ENCODE measurements at places on chromosomes 13 and 19.

DNA sequence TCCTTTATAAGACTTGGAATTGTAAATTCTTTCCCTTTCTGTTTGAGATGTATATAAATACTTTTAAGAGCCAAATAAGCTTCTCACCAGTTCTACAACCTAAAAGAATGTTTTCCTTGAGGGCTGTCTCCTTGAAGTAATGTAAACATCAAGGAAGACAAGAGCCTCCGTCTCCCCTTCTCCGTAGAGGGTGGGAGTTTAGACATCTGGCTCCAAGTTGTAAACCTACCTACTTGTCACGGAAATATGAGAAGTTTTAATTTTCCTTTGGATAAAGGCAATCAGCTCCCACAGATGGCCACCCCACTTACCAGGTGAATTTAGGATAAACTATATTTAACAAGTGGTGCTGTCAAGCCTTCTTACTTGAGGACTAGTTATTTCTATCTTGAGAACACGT is 237.9 kb downstream of the NALCN start:
- no peak for DNase-seq

- no peak for DNase-seq
These were observed 709.8 kb downstream of the UQCRFS1 start for GRCh38 chr19:28502879-28503734.

DNA sequence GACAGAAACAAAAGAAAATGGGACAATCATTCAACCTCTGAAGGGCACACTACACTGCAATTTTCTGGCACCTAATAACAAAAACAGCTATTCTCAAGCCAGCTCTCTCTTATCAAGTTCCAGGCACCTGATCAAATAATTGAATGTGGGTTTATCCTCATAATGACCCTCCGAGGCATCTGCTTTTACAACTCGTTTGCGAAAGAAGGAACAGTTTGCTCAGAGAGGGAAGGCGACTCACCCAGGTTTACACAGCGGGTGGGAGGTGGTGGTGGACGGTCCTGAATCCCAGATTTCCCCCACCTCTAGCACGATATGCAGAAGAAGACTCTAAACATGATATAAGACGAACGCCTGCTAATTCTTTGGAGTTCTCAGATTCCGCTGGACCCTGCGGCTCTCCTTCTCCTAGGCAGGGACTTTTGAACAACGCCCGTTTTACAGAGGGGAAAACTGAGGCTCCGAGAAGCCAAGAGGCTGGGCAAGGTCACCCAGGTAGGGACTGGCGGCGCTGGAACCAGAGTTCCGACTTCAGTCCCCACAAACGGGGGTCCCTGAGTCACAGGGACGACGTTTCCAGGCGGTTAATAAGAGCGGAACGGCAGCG is 641 bp downstream of the SGTA start:
- DNase-seq: no peak

GRCh38 chr19:18393836-18394235 is 3.6 kb downstream of the LRRC25 start:
- DNase-seq: no peak

GRCh38 chr13:26026211-26026610 is 25.6 kb downstream of the SHISA2 start:
- DNase-seq: no peak

DNA sequence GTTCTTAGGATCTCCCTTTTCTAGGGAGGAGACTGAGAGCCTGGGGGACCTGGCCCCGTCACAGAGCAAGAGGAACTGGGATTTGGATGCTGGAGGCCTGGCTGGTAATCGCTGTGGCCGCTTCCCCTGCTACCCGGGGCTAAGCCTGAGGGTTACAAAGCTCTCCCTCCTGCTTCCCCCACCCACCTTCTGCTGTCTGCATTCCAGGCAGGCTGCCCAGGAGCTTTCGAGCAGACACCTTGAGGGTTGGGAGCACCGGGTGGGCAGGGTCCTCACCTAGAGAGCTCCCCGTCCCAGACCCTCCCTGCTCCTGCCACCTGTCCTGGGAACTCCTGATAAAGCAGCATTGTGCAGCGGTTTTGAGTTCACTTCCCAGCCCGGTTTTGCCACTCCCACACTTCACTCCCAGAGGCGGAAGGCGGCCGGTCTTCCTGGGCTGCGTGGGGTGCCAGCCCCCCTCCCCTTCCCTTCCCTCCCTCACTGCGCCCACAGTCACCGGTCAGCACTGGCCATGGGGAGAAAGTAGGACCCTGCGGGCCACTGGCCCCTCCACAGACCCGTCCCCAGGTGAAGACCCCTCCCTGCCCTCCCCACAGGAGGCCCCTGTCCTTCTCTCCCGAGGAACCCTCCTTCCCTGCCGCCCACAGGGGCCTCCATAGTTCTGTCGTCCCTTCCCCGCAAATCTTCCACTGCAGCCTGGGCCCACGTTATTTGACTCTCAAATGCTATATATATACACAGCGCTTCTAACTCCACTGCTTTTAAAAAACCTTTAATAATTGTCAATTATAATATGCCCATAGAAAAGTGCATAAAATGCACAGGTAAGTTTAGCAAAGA is 8.1 kb downstream of the PAK4 start:
- DNase-seq: no peak

- DNase-seq: no peak
These were observed 28.1 kb downstream of the TFDP1 start for GRCh38 chr13:113612607-113613006.

GRCh38 chr13:109131698-109132257 is 502.4 kb downstream of the MYO16 start:
- DNase-seq: no peak

GRCh38 chr19:29708554-29709439 is 6.3 kb downstream of the C19orf12 start:
- no peak for DNase-seq

Measured in NCI-H774 (cell line).